NCI-H526 (cell line): ENCODE measurements at places on chromosomes 1 and 21.

DNA sequence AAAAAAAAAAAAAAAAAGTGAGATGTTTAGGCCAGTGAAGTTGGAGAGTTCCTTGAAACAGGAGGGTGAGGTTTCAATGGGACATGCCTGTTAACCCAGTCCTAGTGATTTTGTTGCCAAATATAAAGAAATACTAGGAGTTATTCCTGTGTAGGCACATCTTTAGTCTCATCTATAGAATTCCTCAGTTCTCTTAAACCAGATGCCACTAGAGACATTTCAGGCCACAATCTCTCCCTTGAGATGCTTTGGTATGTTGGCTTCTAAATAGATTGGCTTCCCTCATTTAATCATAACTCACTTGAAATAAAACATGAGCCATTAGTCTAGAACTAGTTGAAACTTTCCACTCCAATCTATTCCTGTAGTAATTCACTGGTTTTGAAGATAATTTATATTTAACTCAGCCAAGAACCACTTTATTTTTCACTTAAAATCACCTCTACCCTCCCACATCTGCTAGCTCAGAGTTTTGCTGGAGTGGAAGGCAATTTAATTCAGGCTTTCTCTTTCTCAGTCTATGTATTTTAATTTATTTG, 29.8 kb downstream of the GPR137B start:
- DNase-seq, result no peak

DNA sequence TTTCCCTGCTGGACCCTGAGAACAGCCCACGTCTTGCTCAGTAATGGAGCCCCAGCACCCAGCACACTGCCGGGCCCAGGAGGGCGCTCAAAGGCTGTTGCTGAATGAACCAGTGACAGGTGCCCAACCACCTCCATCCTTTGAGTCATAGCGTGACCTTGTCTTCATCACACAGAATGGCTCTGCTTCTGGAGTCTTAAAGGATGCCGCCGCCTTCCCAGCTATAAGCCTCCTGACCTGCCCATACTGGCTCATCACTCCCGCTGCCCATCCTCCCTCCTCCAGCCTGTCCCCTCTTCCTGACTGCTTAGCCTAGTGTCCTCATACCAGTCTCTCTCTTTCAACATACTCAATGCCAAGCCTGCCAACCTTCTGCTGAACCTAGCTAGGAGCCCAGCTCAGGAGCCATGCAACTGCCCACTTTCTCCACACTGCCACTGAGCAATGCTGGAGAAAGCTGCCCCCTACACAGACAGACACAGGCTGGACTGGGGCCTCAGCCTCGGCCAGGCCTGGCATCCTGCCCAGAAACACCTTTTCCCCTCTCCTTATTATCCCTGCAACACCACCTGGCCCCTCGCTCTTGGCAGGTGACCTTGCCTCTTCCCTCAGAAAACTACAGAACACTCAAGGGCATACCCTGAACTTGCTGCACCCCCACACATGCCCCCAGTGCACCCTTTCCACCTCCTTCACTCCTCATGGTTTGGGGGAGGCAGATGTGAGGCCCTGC, 14.1 kb downstream of the TTC39A start:
- DNase-seq, result no peak

DNA sequence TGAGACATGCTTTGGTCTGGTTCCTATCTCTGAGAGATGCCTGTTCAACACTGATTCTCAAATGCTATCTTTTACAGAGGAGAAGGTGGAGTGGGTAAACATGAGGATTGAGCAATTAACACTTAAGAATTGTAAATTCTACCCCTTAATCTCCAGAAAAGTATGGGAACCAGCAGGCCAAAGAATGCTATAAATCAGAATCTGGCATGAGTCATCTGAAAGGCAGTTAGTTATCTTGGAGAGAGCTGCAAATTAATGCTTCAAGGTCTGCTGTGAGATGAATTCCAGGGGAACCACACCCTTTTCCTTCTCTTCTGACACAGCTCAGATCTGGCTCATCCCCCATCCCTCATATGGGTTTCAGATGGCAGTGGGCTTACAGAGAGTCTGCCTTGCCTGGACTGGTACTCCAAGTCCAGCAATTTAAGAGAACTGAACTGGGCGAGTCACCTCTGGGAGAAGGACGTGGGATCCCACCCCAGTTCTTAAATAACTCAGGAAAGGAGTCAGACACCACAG, 5.2 kb downstream of the S100A10 start:
- no peak for DNase-seq

DNA sequence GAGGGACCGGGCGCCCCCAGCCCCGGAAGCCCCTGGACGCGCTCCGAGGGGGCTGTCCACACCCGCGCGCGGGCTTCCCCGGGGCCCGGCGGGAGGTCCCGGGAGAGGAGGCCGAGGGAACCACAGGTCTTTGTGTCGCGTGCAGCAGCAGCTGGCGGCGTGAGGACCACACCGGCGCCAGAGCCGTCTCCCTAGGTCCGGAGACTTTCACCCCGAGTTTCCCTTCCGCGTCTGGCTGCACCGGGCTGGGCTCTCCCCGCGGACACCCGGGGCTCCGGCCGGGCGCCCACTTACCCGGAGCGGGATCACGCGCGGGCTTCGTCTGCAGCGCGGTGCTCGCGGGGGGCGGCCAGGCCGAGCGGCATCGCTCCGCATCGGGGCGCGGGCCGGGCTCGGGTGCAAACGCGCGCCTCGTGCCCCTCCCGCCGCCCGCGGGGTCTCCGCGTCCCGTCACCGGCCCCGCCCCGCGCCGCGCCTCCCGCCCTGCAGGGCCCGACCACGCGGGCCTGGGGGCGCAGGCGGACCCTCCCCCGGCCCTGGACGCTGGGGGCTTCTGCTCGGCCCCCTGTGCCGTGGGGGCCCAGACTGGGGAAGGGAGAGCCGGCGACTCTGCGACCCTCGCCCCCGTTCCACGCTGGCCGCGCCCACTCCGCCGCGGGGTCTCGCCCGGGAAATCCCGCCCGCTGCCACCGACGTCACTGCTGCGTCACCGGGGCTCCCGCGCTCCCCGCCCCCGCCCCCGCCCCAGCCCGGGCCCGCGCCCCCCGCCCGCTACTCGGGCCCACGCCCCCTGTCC, at the start of gene GNG4:
GNG4 (minus strand) TSS at position 417 of the 796 bp plus-strand sequence. CDS start 65,946 bp downstream, outside the sequence.
- DNase-seq, result no peak

- DNase-seq, result peak; percentile 91
Measured at GRCh38 chr1:244369256-244370057, 82.3 kb downstream of the ADSS2 start.

DNA sequence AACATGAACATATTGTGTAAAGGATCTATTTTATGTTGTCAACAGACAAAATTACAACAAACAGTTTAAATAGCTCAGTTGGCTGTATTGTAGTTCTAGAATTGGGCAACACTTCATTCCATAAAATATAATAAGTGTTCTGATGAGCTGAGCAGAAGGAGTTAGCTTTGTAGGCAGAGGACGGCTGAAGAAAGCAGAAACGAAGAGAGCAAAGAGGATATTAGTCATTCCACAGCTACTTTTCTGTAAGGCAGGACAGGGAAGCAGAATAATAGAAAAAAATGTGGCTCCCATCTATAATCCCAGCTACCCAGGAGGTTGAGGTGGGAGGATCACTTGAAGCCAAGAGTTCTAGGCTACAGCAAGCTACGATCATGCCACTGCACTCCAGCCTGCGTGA, 20.2 kb upstream of the IVNS1ABP start:
- DNase-seq, result no peak

DNA sequence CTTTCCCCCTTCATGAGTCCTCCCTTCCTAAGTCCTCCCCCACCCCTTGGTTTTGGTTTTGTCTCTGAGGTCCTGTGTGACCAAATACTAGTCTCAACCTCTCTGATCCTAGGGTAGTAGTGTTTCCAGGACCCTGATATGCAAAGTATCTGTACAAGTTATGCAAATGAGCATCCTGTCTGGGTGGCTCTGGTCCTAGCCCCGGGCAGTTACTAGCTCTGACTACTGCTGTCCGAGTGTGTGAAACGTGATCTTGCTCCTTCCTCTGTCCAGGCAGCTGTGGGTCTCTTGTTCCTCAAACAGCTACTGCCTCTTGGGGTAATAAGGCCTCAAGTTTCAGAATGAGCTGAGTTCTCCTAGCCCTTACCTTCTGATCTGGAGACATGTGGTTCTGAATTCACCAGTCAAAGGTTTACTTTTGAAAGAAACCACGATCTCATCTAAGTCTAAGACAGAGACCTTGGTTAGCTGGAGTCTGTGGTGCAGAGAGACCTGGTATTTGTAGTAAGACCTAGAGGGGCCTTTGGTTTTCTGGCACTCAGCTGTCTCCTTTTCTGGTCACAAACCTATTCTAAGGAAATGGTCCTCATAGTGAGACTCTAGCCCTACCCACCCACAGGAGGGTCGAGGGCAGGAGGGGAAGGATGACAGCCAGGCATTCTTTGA, 31.0 kb upstream of the IL19 start:
- peak; percentile 95 for DNase-seq

DNA sequence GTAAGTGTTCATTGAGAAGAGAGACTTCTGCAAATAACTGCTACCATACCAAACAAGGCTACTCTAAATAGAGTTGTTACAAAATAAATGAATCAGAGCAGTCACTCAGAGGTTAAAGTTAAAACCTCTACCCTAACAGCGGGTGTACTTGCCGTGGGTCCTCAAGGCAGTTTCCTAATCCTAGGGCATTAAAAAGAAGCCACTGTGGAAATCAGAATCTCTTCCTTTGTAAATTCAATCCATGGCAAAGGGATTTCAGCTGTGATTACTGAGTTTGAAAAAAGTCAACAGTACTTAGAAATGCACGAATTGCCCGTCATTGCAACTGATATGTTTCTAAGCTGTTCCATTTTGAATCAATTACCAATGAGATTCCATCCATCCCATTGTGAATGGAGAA, 13.5 kb downstream of the TBX15 start:
- DNase-seq, result no peak

GRCh38 chr21:38243732-38244406, 12.9 kb upstream of the KCNJ15 start:
- no peak for DNase-seq

DNA sequence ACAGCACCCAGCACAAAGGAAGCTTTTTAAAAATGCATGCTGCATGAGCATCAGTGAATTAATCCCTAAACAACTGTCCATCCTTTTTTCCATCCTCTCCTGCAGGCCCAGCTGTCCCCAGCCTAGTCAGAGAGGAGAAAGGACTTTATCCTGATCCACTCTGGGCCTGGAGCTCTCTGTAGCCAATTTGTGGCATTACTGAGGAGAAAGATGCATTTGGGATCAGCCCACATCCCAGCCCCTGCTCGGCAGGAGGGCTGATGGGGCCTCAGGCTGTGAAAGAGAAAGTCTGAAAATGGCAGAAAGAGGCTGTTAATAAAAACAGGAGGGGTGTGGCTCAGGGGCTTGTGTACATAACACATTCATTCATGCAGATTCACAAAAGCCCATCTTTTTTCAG, 37.5 kb upstream of the ATP2B4 start:
- DNase-seq, result no peak

GRCh38 chr1:32870615-32871363, at the start of gene FNDC5:
Gene FNDC5 (minus strand): TSS chr1:32870912.
- DNase-seq, result peak; percentile 72

- DNase-seq, result no peak
Measured at GRCh38 chr1:61282387-61282786, 200.0 kb downstream of the NFIA start.

DNA sequence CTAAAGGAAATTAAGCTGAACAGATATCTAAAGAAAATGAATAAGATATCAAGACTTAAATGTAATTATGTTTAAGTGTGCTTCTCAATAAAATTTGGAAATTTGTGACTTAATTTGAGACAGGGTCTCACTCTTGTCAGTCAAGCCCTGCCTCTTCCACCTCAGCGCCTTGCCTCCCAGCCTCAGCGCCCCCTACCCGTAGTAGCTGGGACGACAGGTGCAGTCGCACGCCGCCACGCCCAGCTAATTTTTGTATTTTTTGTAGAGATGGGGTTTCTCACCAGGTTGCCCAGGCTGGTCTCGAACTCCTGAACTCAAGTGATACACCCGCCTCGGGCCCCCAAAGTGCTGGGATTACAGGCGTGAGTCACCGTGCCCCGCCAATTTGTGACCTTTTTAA, 117.0 kb downstream of the CLEC20A start:
- DNase-seq, result no peak

GRCh38 chr1:212950243-212951125, at the start of gene VASH2:
Gene VASH2 (plus strand): TSS chr1:212950541. CDS start chr1:212951543, 1,002 bp downstream.
- peak; percentile 77 for DNase-seq

DNA sequence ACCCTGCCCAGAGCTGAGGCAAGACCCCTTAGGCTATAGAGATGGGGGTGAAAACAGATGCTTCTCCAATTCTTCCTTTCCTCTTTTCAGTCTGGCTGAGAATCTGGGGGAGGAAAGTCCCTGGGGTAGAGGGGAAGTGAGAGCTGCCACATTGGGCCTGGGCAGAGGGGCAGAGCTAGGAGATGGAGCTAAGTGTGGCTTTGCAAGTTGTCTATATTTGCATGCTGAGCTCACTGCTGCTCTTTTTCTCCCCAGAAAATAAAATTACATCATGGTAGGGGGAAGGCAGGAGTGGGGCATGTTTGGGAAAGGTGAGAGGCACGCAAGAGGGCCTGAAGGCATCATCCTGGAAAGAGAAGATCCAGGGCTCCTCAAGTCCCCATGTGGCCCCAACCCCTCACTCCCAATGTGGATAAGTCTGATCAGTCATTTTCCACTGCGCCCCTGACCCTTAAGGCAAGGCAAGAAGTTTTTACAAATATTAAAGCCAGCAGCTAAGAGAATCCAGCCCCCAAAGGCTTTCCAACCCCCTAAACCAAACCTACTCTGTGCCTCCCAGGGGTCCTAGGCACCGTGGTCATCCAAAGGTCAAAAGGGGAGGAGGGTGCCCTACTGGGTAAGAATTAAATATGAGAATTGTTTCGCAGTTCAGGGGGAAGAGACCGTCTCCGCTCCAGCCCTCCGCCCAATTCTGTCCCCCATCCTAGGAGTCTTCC, 500 bp upstream of the PEA15 start:
- no peak for DNase-seq

DNA sequence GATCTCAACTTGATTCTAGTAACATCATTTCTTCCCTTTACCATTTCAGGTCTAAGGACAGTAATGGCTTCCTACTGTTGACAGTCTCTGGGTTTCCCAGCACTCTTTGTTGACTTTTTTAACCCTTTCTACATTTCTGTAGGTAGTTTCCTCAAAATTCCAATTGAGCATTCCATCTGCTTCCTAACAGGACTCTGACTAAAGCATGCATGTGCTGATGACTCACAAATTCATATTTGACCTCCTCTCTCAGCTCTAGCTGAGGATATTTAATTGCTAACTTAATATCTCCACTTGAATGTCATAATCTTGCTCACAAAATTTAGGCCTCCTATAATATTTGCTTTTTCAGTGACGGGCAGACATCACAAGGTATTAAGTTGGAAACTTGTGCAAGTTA, 93.3 kb upstream of the ZNHIT6 start:
- DNase-seq, result no peak

- DNase-seq, result no peak
Measured at GRCh38 chr1:211292411-211292810, 33.2 kb downstream of the RCOR3 start.

GRCh38 chr1:97903626-97904025, 17.2 kb downstream of the DPYD start:
- DNase-seq, result no peak

GRCh38 chr1:208227366-208227765, 16.8 kb downstream of the PLXNA2 start:
- DNase-seq, result no peak
